ENCODE measurements at places on chromosomes 11 and 22. TPM values are rescaled to one million over a fixed set of nuclear protein-coding genes. Genes with fewer than 3 reads are reported as not detected.
A peak's percentile ranks its signal among the peaks of the same experiment; 100 is the strongest.

DNA sequence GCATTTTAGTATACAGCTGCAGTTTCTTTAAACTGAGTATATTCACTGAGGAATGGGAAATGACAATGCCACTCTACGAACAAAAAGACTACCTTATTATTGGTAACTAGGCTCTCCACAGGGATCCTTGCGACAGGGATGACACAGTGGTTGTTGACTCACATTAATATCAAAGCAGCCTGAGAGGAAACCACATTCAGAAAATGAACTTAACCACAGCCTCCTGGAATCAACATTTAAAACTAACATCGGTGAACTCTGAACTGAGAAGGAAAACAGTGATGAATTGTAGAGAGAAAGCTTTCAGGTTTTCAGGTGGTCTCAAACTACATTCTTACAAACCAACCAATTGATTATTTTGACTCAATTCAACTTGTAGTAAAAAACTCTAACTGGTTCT is 90.3 kb upstream of the MTMR2 start:
- DNase-seq = peak; percentile 74

DNA sequence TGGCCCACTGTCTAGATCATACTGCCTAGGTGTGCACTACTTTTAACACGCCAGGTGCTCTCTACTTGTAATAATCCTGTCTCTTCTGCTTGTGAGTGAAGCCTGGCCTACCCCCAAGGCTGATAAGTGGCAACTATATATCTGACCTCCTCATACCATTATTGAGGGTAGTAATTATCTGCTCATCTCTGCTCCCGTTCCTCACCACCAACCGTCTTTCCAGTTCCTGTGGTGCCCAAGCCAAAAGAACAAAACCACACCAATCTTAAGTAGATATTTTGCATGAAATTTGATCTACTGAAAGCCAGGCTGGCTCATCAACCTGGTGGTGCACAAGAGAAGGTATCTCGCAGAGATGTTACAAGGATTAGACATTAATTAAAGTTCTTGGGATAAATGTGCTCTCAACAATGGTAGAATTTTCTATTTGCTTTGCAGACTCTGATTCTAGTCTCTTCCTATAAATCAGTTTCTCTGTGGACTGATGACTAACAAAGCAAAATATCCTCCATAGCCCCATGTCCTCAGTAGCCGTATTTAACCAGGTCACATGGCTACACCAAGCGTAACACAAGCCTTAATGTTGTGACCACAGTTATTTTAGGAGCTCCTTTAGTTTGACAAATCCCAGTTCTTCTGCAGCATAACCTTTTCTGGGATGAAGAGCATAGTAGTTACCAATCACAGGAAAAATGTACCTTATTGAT is 267.2 kb downstream of the NTM start:
- DNase-seq = no peak

NELL1 gene
- not detected for total RNA-seq

GRCh38 chr11:60528465-60528864 is 13.3 kb downstream of the MS4A13 start:
- no peak for DNase-seq

- no peak for DNase-seq
Observed at GRCh38 chr11:120917559-120918239, 106.2 kb upstream of the TBCEL start.

Data from HT-29 (cell line).